Hepatocyte (in vitro differentiated cells): ENCODE measurements at places on chromosomes 5 and 9. TPM values are rescaled to one million over a fixed set of nuclear protein-coding genes. Genes with fewer than 3 reads are reported as not detected.

The SPINK13 gene
- 0.79 and 3.1 TPM in 2 replicates for polyA plus RNA-seq

The SLC35D2 gene
- polyA plus RNA-seq: 68.0 and 87.5 TPM in 2 replicates

The PCSK5 gene
- 59.1 and 61.0 TPM in 2 replicates for polyA plus RNA-seq

DNA sequence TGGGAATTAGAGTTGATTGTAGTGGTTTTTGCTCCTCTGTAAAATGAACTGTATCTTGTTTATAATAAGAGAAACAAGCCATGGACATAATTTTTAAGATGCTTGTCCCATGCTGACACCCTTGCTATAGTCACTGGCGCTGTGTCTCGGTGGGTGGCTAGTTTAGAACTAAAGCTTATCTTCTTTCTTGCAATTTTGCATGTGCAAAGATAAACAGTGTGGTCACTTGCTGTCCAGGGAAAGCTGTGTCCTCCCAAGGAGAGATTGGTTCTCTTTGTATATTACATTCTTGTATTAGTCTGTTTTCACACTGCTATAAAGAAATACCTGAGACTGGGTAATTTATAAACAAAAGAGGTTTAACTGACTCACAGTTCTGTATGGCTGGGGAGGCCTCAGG, 143.8 kb downstream of the MELK start:
- H3K36me3 ChIP-seq: no peaks in the 10 kb centered on the region
- H3K27me3 ChIP-seq: peaks cover 6% of the 10 kb centered on the region
- H3K27ac ChIP-seq: no peak overlapping the region
- no peaks in the 10 kb centered on the region for H3K4me1 ChIP-seq
- DNase-seq: no peak
- no peak overlapping the region for H3K4me3 ChIP-seq

DNA sequence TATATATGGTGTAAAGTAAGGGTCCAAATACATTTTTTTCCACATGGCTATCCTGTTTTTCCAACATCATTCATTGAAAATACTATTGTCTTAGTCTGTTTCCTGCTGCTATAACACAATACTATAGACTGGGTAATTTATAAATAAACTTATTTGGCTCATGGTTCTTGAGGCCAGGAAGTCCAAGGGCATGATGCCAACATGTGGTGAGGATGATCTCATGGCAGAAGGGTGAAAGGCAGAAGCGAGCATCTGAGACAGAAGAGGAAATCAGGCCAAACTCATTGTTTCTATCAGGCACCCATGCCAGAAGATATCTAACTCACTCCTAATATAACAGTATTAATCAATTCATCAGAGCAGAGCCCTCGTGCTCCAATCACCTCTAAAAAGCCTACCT, 42.6 kb downstream of the ANKRD55 start:
- no peaks in the 10 kb centered on the region for H3K36me3 ChIP-seq
- no peaks in the 10 kb centered on the region for H3K27me3 ChIP-seq
- no peak overlapping the region for H3K27ac ChIP-seq
- H3K4me1 ChIP-seq: no peaks in the 10 kb centered on the region

DNA sequence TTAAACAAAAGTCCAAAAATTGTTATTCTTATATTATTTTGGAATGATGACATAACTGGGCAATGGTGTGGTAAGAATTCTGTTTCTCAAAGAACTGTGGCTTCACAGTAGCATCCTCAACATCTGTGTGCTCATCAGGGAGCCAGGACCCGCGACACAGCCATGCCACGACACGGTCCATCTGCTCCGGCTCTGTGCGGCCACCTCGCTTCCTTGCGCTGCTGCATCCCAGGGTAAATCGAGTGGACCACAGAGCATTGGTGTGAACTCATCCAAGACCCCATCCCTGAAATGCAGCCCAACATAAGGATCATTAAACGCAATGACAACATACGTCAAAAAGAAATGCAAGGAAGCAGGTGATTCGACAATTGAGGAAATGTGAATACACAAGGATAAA, 15.3 kb downstream of the WHRN start:
- H3K36me3 ChIP-seq: no peaks in the 10 kb centered on the region
- H3K4me3 ChIP-seq: no peak overlapping the region
- no peak for DNase-seq
- H3K27ac ChIP-seq: no peak overlapping the region
- no peaks in the 10 kb centered on the region for H3K27me3 ChIP-seq
- no peaks in the 10 kb centered on the region for H3K4me1 ChIP-seq

DNA sequence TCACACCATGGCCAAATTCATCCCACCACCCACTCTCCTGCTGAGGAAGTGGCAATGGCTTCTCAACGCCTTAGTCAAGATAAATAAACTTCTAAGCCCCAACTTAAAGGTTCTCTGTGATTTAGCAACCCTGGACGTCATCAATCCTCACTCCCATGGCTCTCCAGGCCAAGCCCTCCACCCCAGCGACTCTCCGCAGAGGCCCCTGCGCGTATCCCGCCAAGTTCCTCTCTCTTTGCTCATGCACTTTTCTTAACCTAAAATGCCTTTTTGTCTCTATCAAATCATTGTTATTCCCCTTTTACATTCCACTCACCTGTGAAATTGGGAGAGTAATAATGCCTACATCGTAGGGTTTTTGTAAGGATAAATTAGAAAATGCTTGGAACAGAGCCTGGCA, 88.6 kb downstream of the NRG2 start:
- H3K27ac ChIP-seq: no peak overlapping the region
- H3K4me3 ChIP-seq: no peak overlapping the region
- no peaks in the 10 kb centered on the region for H3K36me3 ChIP-seq
- H3K27me3 ChIP-seq: no peaks in the 10 kb centered on the region

DNA sequence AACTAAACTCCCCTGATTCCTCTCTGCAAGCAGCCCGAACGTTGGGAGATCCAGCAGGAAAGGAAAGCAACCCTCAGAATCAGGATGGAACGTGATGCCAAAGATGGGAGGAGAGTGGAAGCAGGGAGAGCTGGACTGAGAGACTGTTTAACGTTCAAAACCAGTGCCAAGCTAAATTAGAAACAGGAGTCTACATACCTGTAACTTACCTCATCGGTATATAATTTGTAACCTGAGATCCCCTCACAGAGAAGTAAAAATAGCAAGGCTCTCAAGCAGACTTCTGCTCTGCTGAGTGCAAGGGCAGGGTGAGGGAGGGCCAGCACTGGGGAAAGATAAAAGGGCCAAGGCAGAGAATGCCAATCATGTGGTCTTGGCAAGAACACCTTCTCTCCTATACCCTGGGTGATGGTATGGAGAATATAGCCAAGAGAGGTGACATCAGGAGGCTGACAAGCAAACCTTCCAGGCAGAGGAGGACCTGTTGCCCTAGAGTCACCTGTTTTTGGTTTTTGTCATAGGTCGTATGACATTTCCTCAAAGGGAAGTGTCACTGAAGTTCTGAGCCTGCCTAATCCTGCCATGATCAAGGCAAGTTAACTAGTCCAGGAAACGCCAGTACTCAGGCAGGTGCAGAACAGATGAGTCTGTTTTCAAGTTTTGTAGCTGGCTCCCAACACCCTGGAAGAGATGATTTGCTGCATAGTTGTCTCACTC, 472.0 kb downstream of the NFIB start:
- H3K4me3 ChIP-seq: no peak overlapping the region
- H3K27ac ChIP-seq: peak overlapping the region; percentile 42
- no peaks in the 10 kb centered on the region for H3K36me3 ChIP-seq

DNA sequence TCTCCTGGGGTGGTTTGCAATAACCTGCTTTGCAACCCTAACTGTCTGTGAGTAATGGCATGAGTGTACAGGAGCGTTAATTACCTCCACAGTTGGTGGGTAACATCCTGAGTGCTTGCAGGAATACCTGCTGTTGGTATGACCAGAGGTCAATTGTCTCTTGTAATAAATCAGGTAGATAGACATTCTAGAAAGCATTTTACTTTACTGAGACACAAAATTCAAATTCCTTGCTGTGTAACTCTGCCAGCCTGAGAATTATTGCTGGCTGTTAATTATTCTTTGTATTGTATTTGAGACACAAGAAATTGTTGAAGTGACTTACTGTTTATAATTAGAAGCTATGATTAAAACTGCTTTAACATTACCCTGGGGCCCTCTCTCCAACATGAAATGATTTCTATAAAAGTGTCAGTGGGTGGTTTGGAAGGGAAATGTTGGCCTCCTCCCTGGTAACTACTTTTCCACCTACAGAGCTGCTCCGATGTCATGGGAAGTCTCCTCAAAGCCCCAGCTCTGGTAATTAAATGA, 150.8 kb upstream of the ADCY2 start:
- no peaks in the 10 kb centered on the region for H3K27me3 ChIP-seq
- H3K4me1 ChIP-seq: no peaks in the 10 kb centered on the region
- H3K36me3 ChIP-seq: no peaks in the 10 kb centered on the region
- no peak for DNase-seq
- H3K27ac ChIP-seq: no peak overlapping the region

GRCh38 chr9:99004115-99004514, 60.4 kb downstream of the COL15A1 start:
- H3K4me3 ChIP-seq: no peak overlapping the region
- DNase-seq: no peak
- no peak overlapping the region for H3K27ac ChIP-seq
- H3K27me3 ChIP-seq: no peaks in the 10 kb centered on the region
- no peaks in the 10 kb centered on the region for H3K4me1 ChIP-seq
- no peaks in the 10 kb centered on the region for H3K36me3 ChIP-seq

DNA sequence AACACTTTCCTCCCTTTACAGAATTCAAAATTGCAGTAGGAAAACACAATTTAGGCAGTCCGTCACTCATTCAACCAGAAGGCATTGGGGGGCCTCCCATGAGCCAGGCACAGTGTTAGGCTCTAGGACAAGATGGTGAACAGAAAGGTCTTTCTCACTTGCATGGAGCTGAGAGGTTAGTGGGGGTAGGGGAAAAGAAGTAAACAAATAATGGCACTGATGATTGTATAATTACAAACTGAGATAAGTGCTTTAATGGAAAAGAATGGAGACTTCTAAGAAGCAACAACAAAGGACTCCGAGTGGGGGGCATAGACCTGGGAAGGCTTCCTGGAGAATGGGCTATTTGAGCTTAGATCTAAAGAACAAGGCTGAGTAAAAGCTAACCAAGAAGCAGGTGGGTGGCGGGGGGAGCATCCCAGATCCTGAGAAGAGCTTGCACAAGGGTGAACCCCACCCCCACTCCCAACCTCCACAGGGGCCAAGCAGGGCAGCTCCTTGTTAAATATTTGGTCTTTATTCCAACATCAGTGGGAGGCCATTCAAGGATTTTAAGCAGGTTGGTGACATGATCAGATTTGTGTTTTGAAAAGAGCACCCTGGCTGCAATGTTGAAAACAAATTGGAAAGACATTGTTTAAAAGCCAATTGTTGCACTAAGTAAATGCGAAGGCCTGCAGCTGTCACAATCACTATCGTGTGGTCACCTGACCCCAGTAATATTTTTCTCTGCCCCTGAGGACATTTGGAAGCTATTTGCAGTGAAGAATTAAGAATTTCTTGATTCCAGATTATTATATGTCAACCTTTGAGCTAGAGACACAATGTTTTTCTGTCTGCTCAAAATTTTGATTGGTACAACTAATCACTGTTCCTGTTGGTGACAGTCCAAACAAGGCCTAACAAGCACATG, 73.9 kb upstream of the EFNA5 start:
- no peaks in the 10 kb centered on the region for H3K36me3 ChIP-seq
- H3K4me3 ChIP-seq: no peak overlapping the region
- no peak overlapping the region for H3K27ac ChIP-seq
- H3K4me1 ChIP-seq: no peaks in the 10 kb centered on the region

DNA sequence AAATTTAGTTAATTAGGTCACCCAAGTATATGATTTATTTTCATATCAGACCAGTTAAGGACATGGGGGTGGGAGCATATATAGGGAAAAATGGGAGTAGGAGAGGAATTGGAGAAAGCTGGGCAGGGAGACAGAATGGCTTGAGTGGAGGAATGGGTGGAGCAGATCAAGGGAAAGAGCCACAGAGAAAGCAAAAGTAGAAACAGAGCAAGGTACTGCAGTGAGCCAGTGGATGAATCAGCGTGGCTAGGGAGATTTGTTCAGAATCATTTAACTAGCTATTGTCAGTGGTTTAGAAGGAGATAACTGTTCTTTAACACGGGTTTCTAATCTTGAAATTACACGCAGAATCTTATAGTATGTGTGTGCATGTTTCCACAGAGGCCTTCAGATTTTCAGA, 37.4 kb downstream of the SNX24 start:
- DNase-seq: no peak
- no peaks in the 10 kb centered on the region for H3K36me3 ChIP-seq
- peaks cover 9% of the 10 kb centered on the region for H3K4me1 ChIP-seq
- H3K4me3 ChIP-seq: no peak overlapping the region
- H3K27me3 ChIP-seq: no peaks in the 10 kb centered on the region
- no peak overlapping the region for H3K27ac ChIP-seq

DNA sequence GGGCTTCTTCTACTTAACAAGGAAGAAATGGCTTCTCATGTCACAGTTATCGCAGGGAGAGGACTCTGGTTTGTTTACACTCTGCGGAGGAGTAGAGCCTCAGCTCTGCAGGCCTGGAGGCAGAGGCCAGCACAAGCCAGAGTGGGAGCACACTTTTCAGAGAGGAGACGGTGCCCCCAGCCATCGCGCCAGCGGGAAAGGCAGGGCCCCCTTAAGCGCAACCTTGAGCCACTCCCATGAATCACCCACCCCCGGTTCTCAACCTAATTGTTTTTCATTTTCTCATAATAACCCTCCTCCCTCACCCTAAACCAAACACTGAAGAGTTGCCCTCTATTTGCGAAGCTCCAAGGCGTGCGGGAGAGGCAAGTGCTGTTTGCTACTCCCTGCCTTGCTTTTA, 208.4 kb upstream of the TBCA start:
- H3K4me3 ChIP-seq: no peak overlapping the region
- DNase-seq: peak; percentile 33
- H3K36me3 ChIP-seq: no peaks in the 10 kb centered on the region
- peaks cover 11% of the 10 kb centered on the region for H3K4me1 ChIP-seq
- H3K27me3 ChIP-seq: no peaks in the 10 kb centered on the region

GRCh38 chr5:103441523-103441922, 121.1 kb downstream of the NUDT12 start:
- no peak overlapping the region for H3K4me3 ChIP-seq
- H3K36me3 ChIP-seq: no peaks in the 10 kb centered on the region
- no peak overlapping the region for H3K27ac ChIP-seq
- peaks cover 7% of the 10 kb centered on the region for H3K4me1 ChIP-seq
- DNase-seq: no peak

GRCh38 chr5:139369181-139369580, 13.9 kb downstream of the SLC23A1 start:
- H3K36me3 ChIP-seq: no peaks in the 10 kb centered on the region
- no peak overlapping the region for H3K4me3 ChIP-seq
- H3K27ac ChIP-seq: no peak overlapping the region
- H3K27me3 ChIP-seq: no peaks in the 10 kb centered on the region

DNA sequence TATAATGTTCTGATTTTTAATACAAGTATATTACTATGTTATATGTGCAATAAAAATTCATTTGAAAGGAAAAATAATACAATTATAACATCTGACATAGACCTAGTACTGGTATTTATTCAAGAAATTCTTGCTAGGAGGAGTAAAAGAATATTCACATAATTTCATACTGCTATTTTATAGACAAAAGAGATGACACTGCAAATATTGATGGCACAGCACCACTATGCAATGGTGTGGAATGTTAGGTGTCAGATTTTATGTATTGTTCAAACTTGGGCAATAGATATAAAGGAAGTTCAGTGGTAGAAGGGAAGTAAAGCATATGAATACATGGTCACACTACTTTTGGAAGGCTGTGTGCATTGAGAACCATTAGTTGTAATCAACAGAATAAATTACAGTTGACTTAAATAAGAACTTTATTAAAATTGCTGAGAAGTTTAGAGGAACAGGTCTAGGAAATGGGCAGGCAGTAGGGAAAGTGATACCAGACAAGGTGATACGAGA, 143.9 kb downstream of the OR2K2 start:
- DNase-seq: no peak
- no peaks in the 10 kb centered on the region for H3K4me1 ChIP-seq
- H3K27ac ChIP-seq: no peak overlapping the region
- H3K36me3 ChIP-seq: no peaks in the 10 kb centered on the region
- H3K27me3 ChIP-seq: no peaks in the 10 kb centered on the region
